Brain (organoid and tissue), 16 donors: ENCODE measurements at places on chromosomes 11 and 22. TPM values are rescaled to one million over a fixed set of nuclear protein-coding genes. Genes with fewer than 3 reads are reported as not detected.

Gene SCUBE1
- polyA plus RNA-seq: 0.29 TPM

Gene OR51B5
- polyA plus RNA-seq: not detected

- DNase-seq: no peak
These were observed 98.6 kb downstream of the FEZ1 start for GRCh38 chr11:125397421-125397820.

Gene C11orf98
- polyA plus RNA-seq: 103 TPM

- DNase-seq: no peak
These were observed 25.5 kb upstream of the RFPL3 start for GRCh38 chr22:32331918-32332725.

GRCh38 chr11:29343465-29344333 lies 673.1 kb downstream of the KCNA4 start:
- peak; percentile 47 for DNase-seq

DNA sequence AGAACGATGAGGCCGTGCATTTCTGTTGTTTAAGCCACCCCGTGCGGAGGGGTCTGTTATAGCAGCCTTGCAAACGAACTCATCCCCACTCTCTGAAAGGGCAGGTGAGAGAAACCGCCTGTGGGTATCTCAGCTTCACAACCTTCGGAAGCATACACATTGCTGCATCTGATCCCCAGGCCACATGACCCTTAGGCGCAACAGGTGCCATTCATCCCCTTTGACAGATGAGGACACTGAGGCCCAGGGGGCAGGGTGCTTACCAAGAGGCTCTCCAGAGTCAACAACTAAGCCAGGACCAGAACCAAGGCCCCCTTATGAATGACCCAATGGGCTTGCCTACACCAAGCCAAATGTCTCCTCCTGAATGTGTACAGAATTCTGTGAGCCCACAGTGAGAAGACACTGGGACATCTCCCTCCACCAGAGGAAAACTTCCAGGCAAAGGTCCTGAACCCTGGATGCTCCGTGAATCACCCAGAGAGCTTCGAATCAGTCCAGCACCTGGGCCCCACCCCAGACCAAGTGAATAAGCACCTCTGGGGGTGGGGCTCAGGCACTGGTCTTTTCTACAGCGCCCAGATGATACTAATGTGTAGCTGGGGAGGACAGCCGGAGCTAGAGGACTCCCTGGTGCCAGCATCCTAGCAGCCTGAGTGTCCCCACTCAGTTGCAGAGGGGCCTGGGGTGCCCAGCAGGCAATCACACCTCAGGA lies 83.2 kb downstream of the BUD13 start:
- DNase-seq: no peak

DNA sequence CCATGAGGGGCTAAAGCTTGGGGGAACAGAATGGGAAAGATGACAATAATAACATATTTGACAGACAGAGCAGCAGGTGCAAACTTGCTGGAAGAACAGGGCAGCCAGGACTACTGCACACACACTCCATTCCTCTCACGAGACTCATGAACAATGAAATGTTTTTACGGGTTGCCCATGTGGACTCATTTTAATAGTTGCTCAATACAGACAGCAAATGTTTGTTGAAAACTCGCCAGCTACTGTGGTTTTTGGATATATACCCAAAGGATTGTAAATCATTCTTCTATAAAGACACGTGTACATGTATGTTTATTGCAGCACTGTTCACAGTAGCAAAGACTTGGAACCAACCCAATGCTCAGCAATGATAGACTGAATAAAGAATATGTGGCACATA lies 10.3 kb downstream of the SYT13 start:
- DNase-seq: peak; percentile 70

Gene PANX2
- polyA plus RNA-seq: 15.2 TPM

DNA sequence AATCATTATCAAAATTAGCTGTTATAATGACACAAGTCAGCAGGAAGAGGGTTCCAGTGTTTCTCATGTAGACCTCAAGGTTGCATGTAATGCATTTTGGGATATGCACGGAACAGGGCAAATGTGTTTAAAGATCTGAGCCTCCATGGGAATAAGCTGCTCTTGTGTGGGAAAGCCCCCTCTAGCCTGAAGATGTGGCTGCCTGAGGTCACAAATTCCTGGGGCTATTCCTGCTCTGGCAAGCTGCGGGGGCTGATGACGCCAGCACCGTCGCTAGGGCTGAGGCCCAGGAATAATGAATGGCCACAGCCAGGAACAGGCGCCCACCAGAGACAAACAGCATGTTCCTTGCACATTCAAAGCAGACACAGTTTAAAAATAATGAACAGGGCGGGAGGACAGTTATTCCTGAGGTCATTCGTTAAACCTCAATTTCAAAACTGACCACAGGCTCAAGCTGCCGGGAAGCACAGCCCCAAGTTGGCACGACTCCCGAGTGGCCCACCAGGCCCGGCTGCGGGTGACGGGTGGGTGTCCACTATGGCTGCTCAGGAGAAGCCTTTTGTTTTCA lies 11.7 kb downstream of the OSBPL5 start:
- DNase-seq: peak; percentile 58

GRCh38 chr11:102464037-102464436 lies 11.5 kb upstream of the TMEM123 start:
- DNase-seq: no peak

GRCh38 chr11:9753021-9753420 lies 89.1 kb downstream of the SWAP70 start:
- no peak for DNase-seq

- DNase-seq: no peak
These were observed 9.0 kb upstream of the MICAL3 start for GRCh38 chr22:18033204-18033998.

DNA sequence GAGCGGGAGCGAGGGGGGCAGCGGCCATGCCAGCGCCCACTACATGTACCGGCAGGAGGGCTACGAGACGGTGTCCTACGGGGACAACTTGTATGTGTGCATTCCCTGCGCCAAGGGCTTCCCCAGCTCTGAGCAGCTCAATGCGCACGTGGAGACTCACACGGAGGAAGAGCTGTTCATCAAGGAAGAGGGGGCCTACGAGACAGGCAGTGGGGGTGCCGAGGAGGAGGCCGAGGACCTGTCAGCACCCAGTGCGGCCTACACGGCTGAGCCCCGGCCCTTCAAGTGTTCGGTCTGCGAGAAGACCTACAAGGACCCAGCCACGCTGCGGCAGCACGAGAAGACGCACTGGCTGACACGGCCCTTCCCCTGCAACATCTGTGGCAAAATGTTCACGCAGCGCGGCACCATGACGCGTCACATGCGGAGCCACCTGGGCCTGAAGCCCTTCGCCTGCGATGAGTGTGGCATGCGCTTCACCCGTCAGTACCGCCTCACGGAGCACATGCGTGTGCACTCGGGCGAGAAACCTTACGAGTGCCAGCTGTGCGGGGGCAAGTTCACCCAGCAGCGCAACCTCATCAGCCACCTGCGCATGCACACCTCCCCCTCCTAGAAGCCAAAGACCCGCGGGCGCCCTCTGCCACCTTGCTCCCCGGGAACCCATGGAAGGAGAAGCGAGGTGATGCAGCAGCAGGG lies 20.9 kb upstream of the TMEM191C start:
- no peak for DNase-seq

- no peak for DNase-seq
These were observed 53.1 kb upstream of the SLC22A12 start for GRCh38 chr11:64537876-64538275.

GRCh38 chr11:64400667-64401066 lies 41.7 kb downstream of the RPS6KA4 start:
- no peak for DNase-seq

Gene NPTXR
- 120 TPM for polyA plus RNA-seq

GRCh38 chr22:26777156-26777801 lies 119.9 kb downstream of the MIAT start:
- DNase-seq: peak; percentile 49

GRCh38 chr11:77069969-77070582 lies 3.3 kb downstream of the CAPN5 start:
- DNase-seq: no peak

GRCh38 chr22:37448516-37449127 lies 21.3 kb upstream of the ELFN2 start:
- peak; percentile 91 for DNase-seq

- no peak for DNase-seq
These were observed 44.8 kb upstream of the SLC22A12 start for GRCh38 chr11:64546176-64546575.
